CD4-positive, alpha-beta T cell treated with Interleukin-21 for 1 hour (primary cell): ENCODE measurements at places on chromosomes 1 and 21.
A peak's percentile ranks its signal among the peaks of the same experiment; 100 is the strongest.

- no peak for DNase-seq
These were observed 24.9 kb downstream of the RPAP2 start for GRCh38 chr1:92323473-92324453.

GRCh38 chr1:229457436-229457835 lies 23.5 kb upstream of the ACTA1 start:
- no peak for DNase-seq

GRCh38 chr21:39189857-39190604 lies 6.8 kb upstream of the PSMG1 start:
- no peak for DNase-seq

GRCh38 chr1:201507360-201507675 lies 395 bp upstream of the CSRP1 start:
- DNase-seq: no peak

DNA sequence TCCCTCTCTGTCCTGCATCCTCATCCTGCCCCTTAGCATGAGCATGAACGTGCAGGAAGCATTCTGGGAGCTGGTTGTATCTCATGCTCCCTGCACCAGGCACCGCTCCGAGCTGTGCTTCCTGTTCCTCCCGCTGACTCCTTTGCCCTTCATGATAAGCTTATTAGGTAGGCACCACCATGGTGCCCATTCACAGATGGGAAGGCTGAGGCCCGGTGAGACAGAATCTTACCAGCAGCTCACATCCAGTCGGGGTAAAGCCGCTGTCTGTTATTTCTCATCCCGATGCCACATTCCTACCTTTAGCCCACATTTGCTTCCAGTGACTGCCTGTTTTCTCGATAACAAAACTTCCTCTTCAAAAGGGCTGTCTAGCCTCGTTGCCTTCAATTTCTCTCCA lies 7.3 kb downstream of the MIIP start:
- no peak for DNase-seq

GRCh38 chr1:65259816-65260215 lies 49.5 kb upstream of the DNAJC6 start:
- no peak for DNase-seq

DNA sequence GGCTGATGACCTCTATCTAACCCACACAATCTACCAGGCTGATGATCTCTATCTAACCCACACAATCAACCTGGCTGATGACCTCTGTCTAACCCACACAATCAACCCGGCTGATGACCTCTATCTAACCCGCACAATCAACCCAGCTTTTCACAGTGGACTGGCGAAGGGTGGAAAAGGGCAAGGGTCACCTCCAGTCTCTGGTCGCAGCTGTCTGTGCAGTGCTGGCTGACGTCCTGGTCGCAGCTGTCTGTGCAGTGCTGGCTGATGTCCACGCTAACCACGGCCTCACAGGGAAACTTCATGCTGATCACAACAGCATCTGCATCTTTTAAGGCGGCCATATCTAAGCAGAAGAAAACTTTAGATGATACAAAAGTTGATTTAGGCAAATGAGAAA lies 12.2 kb upstream of the CCDC27 start:
- DNase-seq: no peak

DNA sequence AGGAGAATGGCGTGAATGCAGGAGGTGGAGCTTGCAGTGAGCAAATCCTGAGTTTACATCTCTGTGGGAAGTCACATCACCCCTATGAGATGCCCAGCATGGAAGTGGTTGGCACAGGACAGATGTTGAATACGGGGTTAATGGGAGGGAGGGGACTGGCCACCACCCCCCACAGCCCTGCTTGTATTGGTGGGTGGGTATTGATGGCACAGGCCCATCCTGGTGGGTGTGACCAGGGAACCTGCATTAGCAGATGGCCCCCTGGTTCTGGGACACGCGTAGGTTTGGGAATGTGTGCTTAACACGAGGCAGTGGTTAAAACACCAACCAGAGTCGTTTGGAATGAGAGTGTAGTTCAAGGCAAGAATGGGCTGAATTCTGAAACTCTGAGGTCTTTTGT lies 117.9 kb downstream of the PRDM2 start:
- no peak for DNase-seq

GRCh38 chr21:28229814-28230213 lies 762.9 kb downstream of the LTN1 start:
- DNase-seq: no peak

DNA sequence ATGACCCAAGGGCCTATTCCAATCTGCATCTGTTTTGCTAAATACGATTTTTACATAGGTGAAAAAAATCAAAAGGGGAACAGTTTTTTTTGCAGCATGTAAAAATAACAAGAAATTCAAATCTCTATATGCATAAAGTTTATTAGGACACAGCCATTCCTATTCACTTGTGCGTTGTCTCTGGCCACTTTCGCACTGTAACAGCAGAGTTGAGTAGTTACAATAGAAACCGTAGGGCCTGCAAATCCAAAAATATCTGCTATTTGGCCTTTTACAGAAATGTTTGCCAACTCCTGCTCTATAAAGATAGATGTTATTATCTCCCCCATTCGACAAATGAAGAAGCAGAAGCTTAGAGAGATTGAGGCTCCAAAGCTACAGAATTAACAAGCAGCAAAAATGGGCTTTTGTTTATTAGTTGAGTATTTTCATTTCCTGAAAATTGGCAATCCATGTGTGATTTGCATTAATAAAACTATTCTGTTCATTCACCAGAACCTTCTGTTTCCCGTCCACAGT lies 5.5 kb downstream of the DYNLT5 start:
- DNase-seq: no peak

DNA sequence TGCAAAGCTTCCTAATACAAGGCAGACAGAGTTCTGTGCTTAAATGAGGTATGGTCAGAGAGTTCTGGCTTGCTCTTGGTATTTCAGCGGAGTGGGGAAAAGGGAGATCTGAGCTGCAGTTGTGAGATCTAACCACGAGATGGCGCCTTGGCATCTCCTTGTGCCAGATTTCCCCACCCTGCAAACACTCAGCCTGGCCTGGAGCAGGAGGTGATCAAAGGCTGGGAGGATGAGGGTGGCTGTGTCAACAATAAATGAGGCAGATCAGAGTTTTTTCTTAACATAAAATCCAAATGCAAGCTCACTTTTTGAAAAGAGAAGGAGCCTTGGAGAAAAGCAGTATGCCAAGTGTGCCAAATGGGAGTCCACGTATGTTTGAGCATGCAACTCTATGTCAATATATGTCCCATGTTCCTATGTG lies 4.1 kb upstream of the TFAP2E start:
- DNase-seq: peak; percentile 71

DNA sequence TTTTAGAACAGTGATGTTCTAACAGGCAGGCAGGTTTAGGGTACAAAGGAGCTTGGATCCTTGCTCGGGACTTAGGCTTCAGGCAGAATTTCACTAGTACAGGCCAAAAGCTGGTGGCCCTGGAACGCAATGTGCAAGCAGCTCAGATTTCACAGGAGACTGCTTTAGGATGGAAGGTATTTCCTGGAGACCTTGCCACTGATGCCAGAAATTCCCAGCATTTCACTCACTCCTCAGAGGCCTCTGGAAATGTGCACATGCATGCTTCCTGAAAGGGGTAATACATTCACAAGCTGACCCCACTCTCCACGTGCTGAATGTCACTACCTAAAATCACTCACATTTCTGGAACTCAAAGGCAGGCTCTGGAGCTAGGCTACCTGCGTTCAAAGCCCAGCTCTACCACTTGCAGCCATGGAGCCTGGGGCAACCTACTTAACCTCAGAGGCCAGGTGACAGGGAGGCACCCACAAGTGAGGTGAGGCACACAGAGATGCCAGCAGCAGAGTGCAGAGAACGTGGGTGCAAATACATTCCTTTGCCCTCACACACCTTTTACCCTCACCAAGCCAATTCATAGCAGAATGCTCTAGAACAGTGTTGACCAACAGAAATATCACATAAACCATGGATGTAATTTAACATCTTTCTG lies 56.5 kb downstream of the CDC7 start:
- no peak for DNase-seq

DNA sequence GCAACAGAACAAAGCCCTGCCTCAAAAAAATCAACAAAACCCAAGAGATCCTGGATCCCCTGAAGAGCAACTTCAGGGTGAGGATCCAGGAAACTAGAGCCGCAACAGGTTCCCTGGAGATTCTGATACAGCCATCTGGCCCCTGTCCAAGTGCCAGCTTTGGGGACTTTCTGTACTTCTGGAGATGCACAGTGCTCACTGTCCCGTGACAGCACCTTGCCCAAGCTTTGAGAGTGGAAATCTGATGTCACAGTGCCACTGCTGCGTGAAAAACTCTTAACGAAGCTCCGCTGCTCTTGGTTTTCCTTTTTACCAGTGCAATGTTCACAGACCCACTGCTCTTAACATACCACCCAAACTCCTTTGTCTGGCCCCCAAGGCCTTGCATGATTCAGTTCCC lies 26.3 kb downstream of the STK40 start:
- DNase-seq: no peak

GRCh38 chr1:67440339-67440738 lies 10.1 kb upstream of the SERBP1 start:
- no peak for DNase-seq

- no peak for DNase-seq
These were observed 13.7 kb upstream of the TENT5C start for GRCh38 chr1:117592155-117592554.

- DNase-seq: peak; percentile 36
These were observed 556.8 kb downstream of the PTPRU start for GRCh38 chr1:29793101-29793546.

- DNase-seq: no peak
These were observed 18.0 kb downstream of the ZMYM1 start for GRCh38 chr1:35097224-35097623.

- no peak for DNase-seq
These were observed 80.6 kb downstream of the GON4L start for GRCh38 chr1:155776414-155776813.

GRCh38 chr1:178308438-178308837 lies 188.3 kb downstream of the CLEC20A start:
- DNase-seq: no peak

DNA sequence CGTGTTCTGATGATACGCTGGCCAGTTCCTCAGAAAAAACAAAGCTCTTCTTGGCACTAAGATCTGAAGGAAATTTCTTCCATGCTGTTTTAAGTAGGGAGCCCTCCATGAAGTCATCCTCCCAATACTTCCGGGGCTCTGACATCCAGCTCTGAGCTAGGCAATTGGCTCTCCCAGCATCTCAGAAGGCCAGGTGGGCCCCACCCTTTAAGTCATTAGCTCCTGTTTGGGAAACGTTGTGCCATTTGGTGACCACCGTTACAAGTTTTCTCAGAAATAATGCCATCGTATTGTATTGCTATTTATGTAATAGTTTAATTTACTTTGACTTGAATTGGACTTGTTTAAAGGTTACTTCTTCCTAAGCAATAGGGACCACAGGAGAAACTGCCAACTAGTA lies 130.3 kb upstream of the EDN2 start:
- no peak for DNase-seq

GRCh38 chr1:86183810-86184209 lies 27.2 kb upstream of the COL24A1 start:
- no peak for DNase-seq

DNA sequence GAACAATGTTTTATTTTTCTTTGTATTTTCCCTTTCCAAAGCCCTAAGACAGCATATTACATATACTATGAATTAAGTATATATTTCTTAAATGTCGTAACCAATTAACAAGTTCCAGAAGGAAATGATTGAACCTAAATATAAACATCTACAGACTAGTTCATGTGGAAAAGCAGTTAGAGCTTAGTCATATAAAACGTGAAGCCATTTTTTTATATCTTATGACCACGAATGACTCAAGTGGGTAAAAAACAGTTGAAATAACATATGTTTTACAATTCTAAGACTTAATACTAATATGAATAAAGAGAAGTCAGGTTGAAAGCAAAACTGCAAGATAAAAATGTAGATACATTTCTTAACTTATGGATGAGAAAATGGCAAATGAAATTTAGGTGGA lies 307.3 kb downstream of the BRINP3 start:
- no peak for DNase-seq

DNA sequence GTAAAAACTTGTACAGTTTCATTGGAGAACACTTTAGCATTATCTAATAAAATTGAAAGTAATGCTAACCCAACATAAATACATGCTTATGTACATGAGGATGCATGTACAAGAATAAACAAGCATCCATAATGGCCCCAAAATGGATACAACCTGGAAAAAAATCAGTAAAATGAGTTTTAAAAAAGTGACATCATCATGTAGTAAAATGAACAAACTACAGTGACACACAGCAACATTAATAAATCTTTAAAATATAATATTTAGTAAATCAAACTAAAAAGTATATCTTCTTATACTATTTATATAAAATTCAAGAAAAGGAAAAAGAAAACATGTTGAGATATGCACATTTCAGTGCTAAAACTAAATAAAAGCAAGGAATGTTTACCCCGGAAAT lies 140.5 kb downstream of the CLEC20A start:
- DNase-seq: no peak

GRCh38 chr1:156591432-156592157 lies at the start of gene NAXE:
TSS of gene NAXE (plus strand) at chr1:156591776. CDS start at chr1:156591805, 29 bp downstream.
- peak; percentile 69 for DNase-seq

DNA sequence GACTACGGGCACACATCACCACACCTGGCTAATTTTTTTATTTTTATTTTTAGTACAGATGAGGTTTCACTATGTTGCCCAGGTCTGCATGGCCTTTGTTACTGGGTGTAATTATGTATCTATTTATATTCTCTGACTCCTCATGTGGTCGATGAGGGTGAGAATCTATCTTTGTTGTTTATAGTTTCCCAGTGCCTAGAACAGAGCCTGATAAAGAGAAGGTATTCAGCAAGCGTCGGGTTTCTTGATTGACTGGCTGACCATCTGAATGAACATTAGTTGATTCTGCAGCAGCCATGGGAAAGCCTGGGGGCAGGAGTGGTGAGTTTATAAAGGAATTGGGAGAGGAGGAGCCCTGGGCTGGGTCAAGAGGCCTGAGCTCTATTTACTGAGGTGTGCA lies 28.5 kb downstream of the SERINC2 start:
- DNase-seq: no peak

DNA sequence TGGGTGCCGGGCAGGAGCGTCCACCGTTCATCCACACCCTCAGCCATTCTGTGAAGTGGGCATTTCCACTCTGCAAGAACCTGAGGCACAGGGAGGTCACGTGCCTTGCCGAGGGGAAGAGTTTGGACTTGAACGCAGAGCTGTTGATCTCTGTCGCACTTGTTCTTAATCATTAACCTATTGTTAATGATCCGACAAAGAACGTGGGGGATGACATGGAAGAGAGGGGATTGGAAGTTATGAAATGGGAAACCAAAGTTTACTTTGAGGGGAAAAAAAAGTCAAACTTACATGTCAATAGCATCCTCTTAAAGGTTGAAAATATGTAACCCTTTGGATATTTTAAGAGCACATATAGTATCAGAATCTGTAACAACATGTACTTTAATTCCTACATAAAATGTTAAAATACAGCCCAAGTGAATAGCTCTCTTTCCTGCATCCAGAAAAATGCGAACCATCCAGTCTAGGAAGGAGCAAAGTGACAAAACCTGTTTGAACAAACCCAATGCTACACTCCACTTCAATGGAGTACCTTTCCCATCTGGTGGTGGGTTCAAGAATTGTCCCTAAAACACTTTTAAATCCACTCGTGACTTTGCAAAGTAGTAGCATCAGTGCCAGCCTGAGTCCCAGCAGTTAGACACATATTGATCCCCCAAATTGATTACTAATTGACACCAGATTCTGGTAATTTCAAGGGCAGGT lies 75.5 kb downstream of the SETD4 start:
- no peak for DNase-seq

GRCh38 chr1:116386042-116386441 lies 13.0 kb downstream of the ATP1A1 start:
- DNase-seq: no peak

GRCh38 chr1:230901671-230902070 lies 33.4 kb upstream of the C1orf198 start:
- DNase-seq: no peak
